ENCODE measurements at places on chromosomes 3 and 15. TPM values are rescaled to one million over a fixed set of nuclear protein-coding genes. Genes with fewer than 3 reads are reported as not detected.
A peak's percentile ranks its signal among the peaks of the same experiment; 100 is the strongest.

GRCh38 chr3:3281024-3281423 lies 101.5 kb upstream of the CRBN start:
- no peak for DNase-seq
- no peaks in the 10 kb centered on the region for H3K36me3 ChIP-seq
- no peaks in the 10 kb centered on the region for H3K27me3 ChIP-seq
- H3K27ac ChIP-seq = no peak overlapping the region
- no peaks in the 10 kb centered on the region for H3K4me1 ChIP-seq

Gene CFAP91
- total RNA-seq = 1.5 TPM

GRCh38 chr15:77527164-77527778 lies 105.4 kb downstream of the LINGO1 start:
- H3K4me1 ChIP-seq = peaks cover 22% of the 10 kb centered on the region
- no peaks in the 10 kb centered on the region for H3K36me3 ChIP-seq
- no peak overlapping the region for H3K4me3 ChIP-seq
- H3K27me3 ChIP-seq = no peaks in the 10 kb centered on the region
- no peak for DNase-seq
- no peak overlapping the region for H3K27ac ChIP-seq

- H3K4me1 ChIP-seq = no peaks in the 10 kb centered on the region
- no peaks in the 10 kb centered on the region for H3K27me3 ChIP-seq
- no peak for DNase-seq
Measured at GRCh38 chr3:86990012-86990733, 776 bp downstream of the VGLL3 start.

- no peak for DNase-seq
- H3K27me3 ChIP-seq = no peaks in the 10 kb centered on the region
- H3K4me3 ChIP-seq = no peak overlapping the region
Measured at GRCh38 chr3:156892701-156893100, 66.5 kb downstream of the LEKR1 start.

DNA sequence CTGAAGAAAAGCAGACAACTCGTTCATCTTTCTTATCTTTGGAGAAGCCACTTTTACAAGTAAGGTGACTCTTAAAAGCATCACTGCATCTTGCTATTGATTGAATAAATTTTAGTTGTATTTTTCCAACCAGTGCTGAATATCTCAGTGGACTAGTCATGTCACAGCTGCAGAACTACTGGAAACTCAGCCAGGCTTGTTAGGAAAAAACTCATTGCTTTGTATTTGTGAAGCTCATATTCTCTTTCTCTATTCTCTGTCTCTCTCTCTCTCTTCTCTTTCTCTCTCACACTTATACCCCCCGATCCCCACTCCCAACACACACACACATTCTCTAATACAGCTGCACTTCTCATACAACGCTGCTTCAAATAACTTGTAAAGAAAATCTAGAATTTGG lies 104.3 kb downstream of the WDR76 start:
- H3K27me3 ChIP-seq = no peaks in the 10 kb centered on the region
- no peak overlapping the region for H3K27ac ChIP-seq
- no peak for DNase-seq
- no peaks in the 10 kb centered on the region for H3K4me1 ChIP-seq
- H3K4me3 ChIP-seq = no peak overlapping the region
- no peaks in the 10 kb centered on the region for H3K36me3 ChIP-seq

- H3K27me3 ChIP-seq = no peaks in the 10 kb centered on the region
- no peak overlapping the region for H3K27ac ChIP-seq
- H3K36me3 ChIP-seq = no peaks in the 10 kb centered on the region
- DNase-seq = no peak
- H3K4me1 ChIP-seq = no peaks in the 10 kb centered on the region
Measured at GRCh38 chr3:151133917-151134450, 48.5 kb downstream of the MED12L start.

Gene ATP8B4
- total RNA-seq = 2.5 TPM

Gene OR5AC2
- total RNA-seq = not detected

Gene CADPS
- total RNA-seq = 16.1 TPM

DNA sequence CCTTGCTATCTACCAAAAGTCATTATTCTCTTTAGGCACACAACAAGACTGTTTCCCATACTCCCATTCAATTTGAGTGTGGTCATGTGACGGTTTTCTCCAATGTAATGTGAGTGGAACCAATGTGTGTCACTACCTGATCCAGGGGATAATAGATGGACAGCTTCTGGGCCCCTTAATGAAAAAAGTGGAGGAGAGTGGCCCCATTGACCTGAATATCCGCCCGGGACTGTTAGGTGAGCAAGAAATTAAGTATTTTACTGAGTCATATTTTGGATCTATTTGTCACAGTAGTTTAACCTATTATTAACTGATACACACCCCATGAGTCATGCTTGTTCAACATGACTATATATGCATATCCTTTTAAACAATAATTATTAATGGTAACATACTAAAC lies 15.1 kb upstream of the ARID3B start:
- H3K4me3 ChIP-seq = no peak overlapping the region
- no peaks in the 10 kb centered on the region for H3K4me1 ChIP-seq
- no peaks in the 10 kb centered on the region for H3K27me3 ChIP-seq
- H3K36me3 ChIP-seq = no peaks in the 10 kb centered on the region
- no peak overlapping the region for H3K27ac ChIP-seq

DNA sequence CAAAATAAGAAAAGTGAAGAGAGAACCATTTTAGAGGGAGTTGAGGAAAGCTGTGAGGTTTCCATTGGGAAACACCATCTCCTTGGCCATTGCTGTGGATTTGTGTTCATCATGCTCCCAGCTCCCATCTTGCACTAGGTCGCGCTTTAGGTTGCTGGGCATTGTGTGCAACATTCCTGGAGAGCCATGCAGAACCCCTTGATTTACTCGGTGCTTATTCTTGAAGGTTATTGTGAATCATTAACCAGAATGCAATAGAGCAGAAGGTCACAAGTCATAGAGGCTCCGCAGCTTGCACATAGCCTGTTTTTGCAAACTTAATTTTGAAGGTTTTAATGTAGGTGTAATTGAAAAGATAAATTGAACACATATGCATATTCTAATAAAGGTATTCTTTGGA lies 239.2 kb upstream of the IL12A start:
- DNase-seq = no peak
- H3K4me3 ChIP-seq = no peak overlapping the region
- no peaks in the 10 kb centered on the region for H3K27me3 ChIP-seq

GRCh38 chr3:10644189-10644588 lies 138.8 kb upstream of the ATP2B2 start:
- H3K36me3 ChIP-seq = no peaks in the 10 kb centered on the region
- no peak overlapping the region for H3K27ac ChIP-seq
- no peaks in the 10 kb centered on the region for H3K4me1 ChIP-seq
- H3K4me3 ChIP-seq = no peak overlapping the region

DNA sequence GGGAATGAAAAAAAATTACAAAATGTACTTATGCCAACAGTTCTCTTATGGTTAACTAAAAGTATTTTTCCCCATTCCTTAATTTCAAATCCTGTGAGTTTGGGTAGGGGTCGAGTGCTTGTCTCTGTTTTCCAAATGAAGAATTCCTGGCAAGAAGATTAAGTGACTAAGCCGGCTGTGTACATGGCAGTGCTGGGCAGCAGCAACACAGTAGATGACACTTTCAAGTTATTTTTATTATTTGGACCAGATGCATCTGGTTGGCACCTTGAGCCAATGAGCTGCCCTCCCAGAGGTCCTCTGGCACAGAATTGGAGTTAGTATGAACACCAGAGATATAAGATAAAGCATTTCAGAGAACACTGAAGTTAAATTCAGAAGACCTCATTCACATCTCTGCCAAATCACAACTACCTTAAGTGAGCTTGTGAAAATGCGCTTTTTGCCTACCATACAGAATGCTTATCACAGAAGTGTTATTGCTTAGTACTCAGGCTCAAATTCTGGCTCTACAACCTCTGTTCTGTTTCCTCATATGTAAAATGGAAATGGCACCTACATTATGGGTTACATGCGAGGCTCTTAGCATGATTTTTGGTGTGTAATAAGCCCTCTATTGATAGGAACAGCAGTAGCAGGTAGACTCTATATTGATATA lies 256.9 kb downstream of the UBE2E2 start:
- H3K27ac ChIP-seq = peak overlapping the region; percentile 14
- H3K4me1 ChIP-seq = no peaks in the 10 kb centered on the region
- DNase-seq = no peak
- no peak overlapping the region for H3K4me3 ChIP-seq
- H3K36me3 ChIP-seq = no peaks in the 10 kb centered on the region

- H3K27me3 ChIP-seq = no peaks in the 10 kb centered on the region
- H3K4me1 ChIP-seq = peaks cover 20% of the 10 kb centered on the region
- H3K4me3 ChIP-seq = no peak overlapping the region
- H3K27ac ChIP-seq = peak overlapping the region; percentile 2
Measured at GRCh38 chr3:71389911-71390573, 193.5 kb downstream of the FOXP1 start.

Gene GRAMD2A
- total RNA-seq = 0.83 TPM

Gene ZNF660
- total RNA-seq = 0.67 TPM

DNA sequence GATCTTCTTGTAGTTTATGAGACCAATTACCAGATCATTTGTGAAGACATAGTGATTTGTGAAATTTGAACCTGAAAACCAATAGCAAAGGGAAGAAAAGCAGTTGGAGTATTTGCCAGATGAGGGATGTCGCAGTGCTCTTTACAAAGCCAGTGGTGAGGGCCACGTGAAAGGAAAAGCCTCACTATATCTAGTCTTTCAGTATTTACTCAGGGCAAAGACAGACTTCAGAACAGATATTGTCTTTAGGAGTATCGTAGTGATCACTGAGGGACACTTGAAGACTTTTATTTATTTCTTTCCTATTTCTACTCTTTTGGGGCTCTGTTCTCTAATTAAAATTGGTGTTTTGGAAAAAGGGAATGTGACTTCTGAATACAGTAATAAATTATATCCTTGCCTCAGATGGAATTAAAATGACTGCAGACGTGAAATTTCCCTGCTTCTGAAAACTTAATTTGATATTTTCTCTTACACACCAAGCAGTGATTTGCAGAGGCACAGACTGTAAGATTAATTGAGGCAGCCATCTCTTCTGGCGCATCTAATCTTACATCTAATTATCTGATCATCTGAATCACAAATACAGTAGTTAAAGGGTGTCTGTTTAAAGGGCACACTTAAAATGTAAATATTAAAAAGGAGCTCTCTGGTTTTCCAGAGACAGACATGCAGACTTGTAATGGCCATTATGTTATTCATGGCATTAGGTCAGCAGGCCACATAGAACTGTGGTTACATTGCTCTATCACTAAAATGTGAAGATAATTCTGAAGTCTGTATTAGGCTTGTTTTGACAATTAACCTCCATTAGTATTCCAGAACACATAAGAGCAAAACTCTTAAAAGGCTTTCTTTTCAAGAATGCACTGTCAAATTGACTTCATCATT lies 193.0 kb upstream of the GOLIM4 start:
- no peaks in the 10 kb centered on the region for H3K4me1 ChIP-seq
- no peak for DNase-seq
- H3K27me3 ChIP-seq = no peaks in the 10 kb centered on the region

GRCh38 chr15:101026656-101027272 lies 107.6 kb downstream of the LRRK1 start:
- H3K4me1 ChIP-seq = no peaks in the 10 kb centered on the region
- H3K36me3 ChIP-seq = no peaks in the 10 kb centered on the region
- peak; percentile 58 for DNase-seq

All from right atrium auricular region (tissue), 2 donors.